Sciatic nerve (tissue), 2 donors: ENCODE measurements at places on chromosomes 7 and 10. TPM values are rescaled to one million over a fixed set of nuclear protein-coding genes. Genes with fewer than 3 reads are reported as not detected.

The TAS2R4 gene
- total RNA-seq = 5.1 TPM

The FKBP6 gene
- total RNA-seq = not detected

The MEOX2 gene
- total RNA-seq = 142 TPM

The TMEM176A gene
- total RNA-seq = 69.7 TPM

The VPS41 gene
- total RNA-seq = 91.5 TPM

The CALML5 gene
- not detected for total RNA-seq

The MNX1 gene
- not detected for total RNA-seq

The TSPAN33 gene
- 11.8 TPM for total RNA-seq

The CRHR2 gene
- 1.1 TPM for total RNA-seq

The NPFFR1 gene
- 4.8 TPM for total RNA-seq

The NUDT13 gene
- total RNA-seq = 2.2 TPM

The SMO gene
- 24.8 TPM for total RNA-seq

The CDC14C gene
- 0.18 TPM for total RNA-seq

The HOXA4 gene
- total RNA-seq = 10.0 TPM

The IGF2BP3 gene
- 2.0 TPM for total RNA-seq

The GRID2IP gene
- total RNA-seq = 0.18 TPM

The SLC26A3 gene
- not detected for total RNA-seq

The CPA4 gene
- 2.3 TPM for total RNA-seq

DNA sequence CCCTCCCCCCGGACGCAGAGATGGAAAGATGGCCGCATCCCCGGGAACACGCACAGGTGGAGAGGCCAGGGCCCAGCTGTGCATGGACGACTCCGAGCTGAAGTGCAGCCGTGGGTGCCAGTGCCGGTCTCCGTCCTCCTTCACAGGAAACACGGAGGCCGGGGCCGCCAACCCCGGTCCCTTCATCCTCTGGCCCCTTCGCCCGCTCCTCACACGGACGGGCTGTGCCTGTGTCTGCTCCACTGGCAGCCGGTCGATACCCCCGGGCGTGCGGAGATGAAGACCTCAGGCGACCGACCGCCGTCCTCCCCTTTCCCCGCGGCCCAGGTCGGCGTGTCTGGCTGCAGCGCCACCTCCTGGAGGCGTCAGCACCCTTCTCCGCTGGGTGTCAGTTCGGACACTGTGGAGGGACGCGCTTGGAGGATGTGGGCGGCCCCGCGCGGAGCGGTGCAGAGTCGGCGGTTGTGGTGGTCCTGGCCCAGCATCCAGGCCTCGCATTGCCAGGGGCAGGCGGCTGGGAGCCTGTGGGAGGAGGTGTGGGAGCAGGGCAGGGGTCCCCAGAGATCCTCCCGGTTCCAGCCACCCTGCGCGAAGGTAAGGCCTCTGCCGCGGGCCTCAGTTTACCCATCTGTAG, 9.9 kb downstream of the ZNF511 start:
- DNase-seq = peak; percentile 77

DNA sequence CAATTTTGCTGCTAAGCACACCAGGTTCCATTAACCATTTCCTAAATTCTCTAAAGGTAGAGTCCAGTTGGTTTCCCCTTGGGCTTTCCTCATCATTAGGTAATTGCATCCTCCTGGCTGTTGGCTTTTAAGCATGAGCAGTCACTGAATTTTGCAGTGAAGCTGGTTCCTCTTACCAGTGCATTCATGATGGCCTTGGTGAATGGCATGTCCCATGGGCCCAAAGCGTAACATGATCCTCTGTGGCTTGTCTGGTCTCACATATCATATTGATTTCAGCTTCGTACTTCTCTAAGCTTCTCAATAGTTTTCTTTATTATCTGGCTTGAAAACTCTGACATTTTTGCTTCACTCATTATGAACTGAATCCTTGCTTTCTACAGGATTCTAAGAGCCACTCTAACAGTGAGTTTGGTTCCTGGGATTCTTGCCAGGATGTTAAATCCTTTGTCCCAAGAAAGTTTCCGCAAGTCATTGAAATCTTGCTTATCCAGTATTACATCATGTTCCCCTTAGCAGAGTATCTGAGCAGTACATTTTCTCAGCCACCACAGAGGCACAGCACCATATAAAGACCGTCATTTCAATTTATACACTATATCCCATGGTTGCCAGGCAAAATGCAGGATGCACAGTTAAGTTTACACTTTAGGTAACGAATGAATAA, 134.2 kb downstream of the PTN start:
- DNase-seq = no peak

DNA sequence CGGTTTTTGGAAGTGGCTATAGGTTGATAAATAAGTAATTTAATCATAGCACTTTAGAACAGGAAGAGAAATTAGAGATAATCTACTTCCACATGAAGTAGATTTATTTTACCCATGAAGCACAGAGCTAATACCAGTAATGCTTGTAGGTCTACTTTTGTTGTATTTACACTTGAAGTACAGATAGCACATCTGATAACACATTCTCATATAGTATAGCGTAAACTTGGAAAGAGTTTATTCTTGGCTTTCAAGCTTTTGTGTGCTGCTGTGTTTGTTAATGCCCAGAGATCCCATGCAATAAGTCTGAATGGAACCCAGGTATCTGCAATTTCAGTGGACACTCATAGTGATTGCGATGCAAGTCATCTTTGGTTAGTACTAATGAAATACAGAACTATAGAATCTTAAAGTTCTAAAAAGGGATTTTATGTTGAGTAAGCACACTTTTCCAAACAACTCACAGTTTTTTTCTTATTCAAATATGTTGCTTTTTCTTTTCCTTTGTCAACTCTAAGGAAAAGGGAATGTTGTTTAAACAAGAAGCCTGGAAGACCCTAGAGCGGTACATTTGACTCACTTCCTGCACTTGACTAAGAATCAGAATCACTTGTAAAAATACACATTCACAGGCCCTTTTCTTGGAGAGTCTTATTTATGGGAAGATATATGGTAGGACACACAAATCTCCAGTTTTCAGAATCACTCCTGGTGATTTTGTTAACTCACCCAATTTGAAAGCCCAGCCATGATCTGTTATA, 105.8 kb downstream of the GNAI1 start:
- no peak for DNase-seq

- no peak for DNase-seq
These were observed 148.4 kb downstream of the KLF6 start for GRCh38 chr10:3636356-3637181.

GRCh38 chr10:112261281-112261822, 21.8 kb upstream of the TECTB start:
- DNase-seq = no peak

DNA sequence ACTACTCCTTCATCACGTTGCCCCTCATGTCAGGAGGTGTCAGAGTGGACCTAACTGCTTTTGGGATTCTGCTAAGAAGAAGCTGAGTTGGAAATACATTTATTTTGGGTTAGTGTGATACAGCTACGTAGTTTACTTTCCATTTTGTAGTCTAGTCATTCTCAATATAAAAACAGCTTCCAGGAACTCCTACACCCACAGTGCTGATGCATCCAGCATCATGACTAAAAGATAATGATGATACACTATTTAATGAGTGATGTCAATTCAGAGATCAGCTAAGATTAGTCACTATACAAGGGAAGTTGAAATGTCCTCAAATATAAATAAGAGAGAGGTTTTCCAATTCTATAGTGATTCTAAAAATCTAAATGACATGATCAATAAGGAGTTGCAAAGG, 264.2 kb upstream of the SLC26A5 start:
- no peak for DNase-seq

DNA sequence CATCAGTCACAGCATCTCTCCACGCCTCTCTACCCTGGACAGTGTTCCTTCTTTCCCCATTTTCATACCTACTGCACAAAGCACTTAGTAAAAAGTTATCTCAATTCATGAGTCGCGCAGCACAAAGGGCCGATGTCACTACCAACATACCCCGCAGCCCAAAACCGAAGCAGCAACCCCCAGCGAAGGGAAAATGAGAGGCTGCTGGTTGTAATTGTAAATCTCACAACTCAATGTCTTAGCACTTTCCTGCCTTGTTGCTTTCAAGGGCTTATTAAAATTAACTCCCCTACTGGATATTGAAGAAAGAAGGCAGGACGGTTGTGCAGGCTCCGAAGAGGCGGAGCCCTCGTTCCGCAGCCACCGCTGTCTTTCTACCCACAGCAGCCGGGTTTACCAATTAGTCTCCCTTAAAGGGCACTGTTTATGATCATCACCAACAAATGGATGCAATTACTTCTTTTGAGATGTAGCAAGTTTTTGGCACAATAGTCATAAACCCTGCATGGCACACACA, 6.5 kb downstream of the DIP2C start:
- no peak for DNase-seq

GRCh38 chr10:129864601-129865126, 99.4 kb downstream of the EBF3 start:
- no peak for DNase-seq

- no peak for DNase-seq
These were observed 199.5 kb downstream of the INHBA start for GRCh38 chr7:41503438-41503837.

DNA sequence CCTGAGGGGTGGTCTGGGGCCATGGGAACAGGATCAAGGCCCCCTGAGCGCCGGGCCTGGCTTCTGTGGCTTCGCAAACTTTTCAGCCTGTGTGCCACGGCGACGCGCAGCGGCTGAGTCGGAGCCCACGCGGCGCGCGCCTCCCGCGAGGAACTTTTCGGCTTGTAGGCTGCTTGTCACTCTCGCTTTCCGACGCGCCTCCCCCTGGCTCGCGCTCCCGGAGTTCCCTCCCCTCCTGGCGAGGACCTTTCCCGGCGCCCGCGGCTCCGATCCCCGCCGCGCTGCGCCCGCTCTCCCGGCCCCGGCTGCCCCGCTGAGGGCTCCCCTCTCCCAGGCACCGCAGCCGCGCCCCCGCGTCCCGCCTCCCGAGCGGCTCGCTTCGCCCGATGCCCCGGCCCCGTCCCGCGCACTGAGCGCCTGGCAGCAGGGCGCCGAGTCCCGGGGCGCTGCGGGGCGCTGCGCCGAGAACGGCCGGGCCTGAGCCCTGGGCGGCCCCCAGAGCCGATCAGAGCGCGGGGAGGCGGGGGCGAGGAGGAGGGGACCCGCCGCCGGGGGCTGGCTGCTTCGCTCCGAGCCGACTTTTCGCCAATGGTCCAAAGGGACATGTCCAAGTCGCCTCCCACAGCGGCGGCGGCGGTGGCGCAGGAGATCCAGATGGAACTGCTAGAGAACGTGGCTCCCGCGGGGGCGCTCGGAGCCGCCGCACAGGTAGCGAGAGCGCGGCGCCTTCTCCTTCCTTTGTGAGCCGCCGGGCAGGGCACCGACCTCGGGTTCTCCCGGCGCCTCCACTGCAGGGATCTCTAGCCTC, at the start of gene CACNB2:
Gene CACNB2 (plus strand): TSS at position 276 of the 808 bp plus-strand sequence.
- peak; percentile 68 for DNase-seq

DNA sequence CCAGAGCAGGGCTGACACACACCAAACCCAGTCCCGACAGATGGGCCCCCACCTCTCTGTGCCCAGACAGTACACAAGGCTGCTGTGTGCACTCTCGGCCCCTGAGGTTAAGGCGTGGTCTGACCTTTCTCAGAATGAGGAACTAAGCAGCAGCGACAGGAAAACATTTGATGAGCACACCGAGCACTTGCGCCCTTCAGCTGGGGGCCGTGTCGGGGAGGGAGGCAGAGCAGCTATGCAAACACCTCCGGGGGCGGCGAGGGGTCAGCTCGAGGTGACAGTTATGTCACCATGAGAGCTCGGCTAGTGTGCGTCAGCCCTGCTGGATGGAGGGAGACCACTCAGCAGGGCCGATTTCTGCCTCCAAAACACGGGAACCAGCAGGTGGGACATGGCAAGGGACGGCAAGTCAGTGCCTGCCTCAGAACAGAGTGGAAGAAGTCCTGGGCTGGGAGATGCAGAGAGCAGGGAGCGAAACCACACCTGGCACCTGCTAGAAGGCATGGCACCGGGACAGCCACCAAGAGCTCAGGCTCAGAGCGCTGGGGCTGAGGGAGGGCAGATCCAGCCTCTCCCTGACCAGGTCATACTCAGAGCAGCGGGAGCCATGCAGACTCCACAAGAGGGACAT, 57.4 kb downstream of the CHST15 start:
- DNase-seq = no peak

- no peak for DNase-seq
These were observed 637.0 kb downstream of the ZNF716 start for GRCh38 chr7:58086871-58087535.

- DNase-seq = no peak
These were observed 93.5 kb downstream of the CREB5 start for GRCh38 chr7:28505867-28506266.

DNA sequence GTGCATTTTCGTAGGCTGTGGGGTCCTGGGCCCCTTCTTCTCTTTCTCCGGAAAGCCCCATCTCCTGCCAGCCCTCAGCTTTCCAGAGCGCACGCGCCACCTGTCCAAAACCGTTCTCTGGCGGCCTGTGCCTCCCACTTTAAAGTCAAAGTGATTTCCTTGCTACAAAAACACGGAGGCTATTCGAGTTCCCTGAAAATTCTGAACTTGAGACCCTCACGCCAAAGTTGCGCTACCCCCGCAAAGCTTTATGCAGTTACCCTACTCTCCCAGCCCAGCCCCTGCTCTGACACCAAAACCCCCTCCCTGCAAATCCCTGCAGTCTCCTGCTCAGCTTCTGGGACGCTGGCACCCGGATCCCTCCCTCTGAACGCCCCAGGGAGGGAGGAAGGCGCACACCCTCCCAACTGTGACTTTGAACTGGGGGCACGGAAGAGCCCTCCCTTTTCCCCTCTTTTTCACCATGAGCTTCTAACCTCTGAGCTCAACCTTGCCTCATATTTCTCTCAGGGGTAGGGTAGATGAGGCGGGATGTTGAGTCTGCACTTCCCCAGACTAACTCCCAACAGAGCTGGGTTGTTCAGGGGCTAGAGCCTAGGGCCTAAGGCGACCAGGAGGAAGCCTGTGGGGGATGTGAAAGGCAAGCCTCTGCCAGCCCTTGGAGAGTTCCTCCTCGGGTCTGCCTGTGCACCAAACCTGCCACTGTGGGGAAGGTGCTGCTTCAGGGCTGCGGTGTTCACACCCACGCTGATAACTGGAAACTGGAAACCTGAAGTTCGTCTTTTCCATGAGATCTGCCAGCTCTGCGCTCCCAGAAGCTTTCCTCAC, 2.7 kb upstream of the PAX4 start:
- no peak for DNase-seq

GRCh38 chr10:48923748-48924147, 15.9 kb downstream of the LRRC18 start:
- DNase-seq = no peak
